MG63 (cell line): ENCODE measurements at places on chromosomes 5 and 9. TPM values are rescaled to one million over a fixed set of nuclear protein-coding genes. Genes with fewer than 3 reads are reported as not detected.

GRCh38 chr9:4225291-4226028 is 74.4 kb downstream of the GLIS3 start:
- no peak for DNase-seq

DNA sequence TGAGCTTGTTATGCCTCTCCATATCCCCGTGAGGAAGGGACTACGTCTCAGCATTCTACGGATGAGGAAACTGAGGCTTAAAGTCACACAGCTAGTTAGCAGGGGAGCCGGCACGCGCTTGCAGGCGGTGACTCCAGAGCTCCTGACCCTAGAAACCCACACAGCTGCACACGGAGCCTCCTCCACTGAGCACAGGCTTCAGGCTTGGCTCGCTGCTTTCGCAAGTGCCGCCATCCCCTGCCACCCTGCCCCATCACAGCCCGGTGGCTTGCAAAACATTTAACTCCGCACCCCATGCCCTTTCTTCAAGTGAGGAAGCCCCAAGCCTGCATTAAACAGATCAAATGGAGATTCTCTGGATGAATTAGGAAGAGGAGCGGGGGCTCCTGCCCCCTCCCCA is 138.3 kb downstream of the HSD17B3 start:
- no peak for DNase-seq

- DNase-seq = no peak
Measured at GRCh38 chr5:133510634-133511262, 101.6 kb downstream of the FSTL4 start.

DNA sequence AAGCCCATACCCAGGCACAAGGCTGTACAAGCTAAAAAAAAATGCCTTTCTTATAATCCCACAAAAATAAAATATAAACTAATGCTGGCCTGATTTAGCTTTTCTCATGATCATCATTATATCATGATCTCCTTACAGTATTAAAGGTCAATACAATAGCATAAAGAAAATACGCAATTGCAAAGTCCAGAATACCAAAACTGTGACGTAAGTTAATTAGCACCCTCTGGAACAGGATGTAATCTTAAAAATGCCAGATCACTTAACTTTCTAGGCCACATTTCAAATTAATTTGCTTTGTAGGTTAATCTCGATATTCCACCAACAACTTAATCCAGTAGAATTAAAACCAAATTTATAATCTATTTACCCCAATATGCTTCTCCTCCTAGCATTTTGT is 444.2 kb upstream of the CYLC2 start:
- DNase-seq = no peak

GRCh38 chr9:16825331-16825725 is 45.1 kb downstream of the BNC2 start:
- DNase-seq = no peak

DNA sequence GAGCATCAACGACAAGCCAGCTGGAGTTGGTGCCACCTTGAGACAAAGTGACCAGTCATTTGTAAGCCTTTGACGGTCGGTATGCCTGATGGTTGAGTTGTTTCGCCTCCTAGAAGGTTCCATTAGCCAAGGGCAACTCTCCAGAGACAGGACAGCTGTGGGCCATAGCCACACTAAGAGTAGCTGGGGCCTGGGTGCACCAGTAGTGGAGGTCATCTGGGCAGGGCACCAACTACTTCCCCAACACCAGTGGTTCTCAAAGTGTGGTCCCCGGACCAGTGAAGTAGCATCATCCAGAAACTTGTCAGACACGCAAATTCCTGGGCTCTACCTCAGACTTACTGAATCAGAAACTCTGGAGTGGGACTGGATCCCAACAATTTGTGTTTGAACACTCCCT is 217.5 kb upstream of the TAS2R1 start:
- DNase-seq = no peak

- DNase-seq = no peak
Measured at GRCh38 chr5:64295101-64295500, 129.5 kb downstream of the RNF180 start.

DNA sequence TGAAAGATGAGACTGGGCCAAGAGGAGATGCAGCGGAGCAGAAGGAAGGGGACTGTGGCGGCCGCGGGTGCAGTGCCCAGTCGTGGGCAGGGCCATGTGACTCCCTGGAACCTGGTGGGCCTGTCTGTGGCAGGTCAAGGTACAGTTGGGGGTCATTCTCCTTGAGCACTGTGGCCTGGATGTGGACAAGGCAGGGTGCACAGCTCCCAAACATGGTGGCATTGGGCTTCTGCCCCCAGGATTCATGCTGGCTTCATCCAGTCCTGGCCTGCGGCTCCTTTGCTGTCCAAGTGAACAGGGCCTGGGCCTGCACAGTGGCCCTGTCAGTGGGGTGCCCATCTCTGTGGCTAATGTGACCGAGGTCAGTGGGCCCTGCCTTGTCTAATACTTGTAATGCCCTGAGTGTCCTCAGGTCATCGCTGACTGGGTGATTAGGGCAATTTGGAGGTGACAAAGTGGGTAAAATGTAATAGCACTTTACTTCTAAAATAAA is 39.9 kb downstream of the CEP72 start:
- no peak for DNase-seq

- no peak for DNase-seq
Measured at GRCh38 chr5:29649321-29649720, 1544.2 kb upstream of the CDH6 start.

- DNase-seq = peak; percentile 52
Measured at GRCh38 chr9:127112735-127113161, 9.7 kb downstream of the ANGPTL2 start.

GRCh38 chr9:3793363-3793762 is 267.6 kb upstream of the RFX3 start:
- DNase-seq = no peak

The GCNT4 gene
- 0.02 TPM in 1 of 2 replicates, not detected in the other for total RNA-seq

The CCDC180 gene
- total RNA-seq = 3.4 and 5.4 TPM in 2 replicates

The STING1 gene
- 45.6 and 54.5 TPM in 2 replicates for total RNA-seq

The MYO10 gene
- 55.0 and 62.0 TPM in 2 replicates for total RNA-seq

The ELOVL7 gene
- total RNA-seq = 0.07 and 0.13 TPM in 2 replicates

The NPDC1 gene
- total RNA-seq = 86.9 and 253 TPM in 2 replicates
